ENCODE measurements at places on chromosomes 6 and 20. TPM values are rescaled to one million over a fixed set of nuclear protein-coding genes. Genes with fewer than 3 reads are reported as not detected.

DNA sequence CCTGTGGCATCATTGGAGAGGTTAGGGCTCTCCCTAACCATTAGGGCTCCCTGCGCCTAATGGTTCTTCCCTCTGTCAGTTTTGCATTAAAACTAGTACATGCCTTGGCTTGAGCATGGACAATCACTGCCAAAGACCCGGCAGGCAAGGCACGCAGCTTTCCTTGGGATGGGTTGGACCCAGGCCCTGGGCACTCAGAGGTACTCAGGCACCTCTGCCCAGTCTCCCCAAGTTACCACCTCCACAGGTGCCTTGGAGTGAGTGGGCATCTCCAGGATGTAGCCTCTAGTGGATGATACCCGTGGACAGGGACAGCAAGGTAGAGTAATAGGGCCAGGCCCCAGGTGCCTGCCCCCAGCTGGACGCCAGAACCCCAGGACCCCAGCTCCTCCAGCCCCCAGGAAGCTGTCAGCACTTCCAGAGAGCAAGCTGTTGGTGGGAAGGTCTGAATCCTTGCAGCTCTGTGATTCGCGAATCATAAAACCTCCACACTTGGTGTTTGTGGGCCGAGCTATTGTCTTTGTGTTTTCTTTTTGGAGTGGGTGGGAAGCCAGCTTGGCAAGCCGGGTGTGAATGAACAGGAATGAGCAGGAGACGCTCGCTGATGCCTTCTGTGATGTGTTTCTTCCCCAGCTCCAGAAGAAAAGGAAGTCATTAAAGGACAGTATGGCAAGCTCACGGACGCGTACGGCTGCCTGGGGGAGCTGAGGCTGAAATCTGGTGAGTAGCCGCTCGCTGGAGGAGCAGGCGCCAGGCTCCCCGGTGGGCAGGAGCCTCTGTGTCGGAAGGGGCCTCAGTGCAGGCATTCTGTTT, 35.1 kb downstream of the SYNJ2 start:
- DNase-seq, result no peak

GRCh38 chr6:169810066-169810989, 58.9 kb downstream of the ERMARD start:
- DNase-seq, result no peak

DNA sequence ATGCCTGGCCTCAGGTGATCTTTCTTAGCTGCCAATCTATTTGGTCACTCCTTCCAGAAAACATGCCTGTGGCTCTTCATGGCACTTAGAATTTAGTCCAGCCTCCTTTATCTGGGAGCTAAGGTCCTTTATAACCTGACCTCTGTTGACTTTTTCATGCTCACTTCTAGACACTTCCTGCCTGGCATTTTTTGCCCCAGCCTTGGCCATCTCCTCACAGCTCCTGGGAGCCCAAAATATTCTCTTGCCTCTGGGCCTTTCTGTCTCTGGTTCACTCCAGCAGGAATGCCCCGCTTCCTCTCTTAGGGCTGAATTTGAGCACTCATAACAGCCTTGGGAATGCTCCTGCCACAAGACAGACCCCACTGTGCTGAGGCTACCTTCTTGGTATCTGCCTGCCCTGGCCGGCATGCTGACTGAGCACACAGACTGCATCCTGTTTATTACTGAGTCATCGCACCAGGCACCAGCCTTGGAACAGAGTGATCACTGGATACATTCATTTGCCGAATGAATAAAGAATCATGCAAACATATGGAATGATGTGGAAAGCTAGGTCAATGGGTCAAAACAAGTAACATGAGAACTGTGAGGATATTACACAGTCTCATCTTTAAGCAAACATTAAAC, 5.8 kb upstream of the EEF1E1 start:
- DNase-seq, result no peak

- no peak for DNase-seq
These were observed 10.4 kb upstream of the NOL7 start for GRCh38 chr6:13604546-13605416.

GRCh38 chr20:38759106-38759505, 10.8 kb downstream of the ACTR5 start:
- DNase-seq, result no peak

GRCh38 chr6:3847521-3847920, 1.7 kb upstream of the FAM50B start:
- no peak for DNase-seq

DNA sequence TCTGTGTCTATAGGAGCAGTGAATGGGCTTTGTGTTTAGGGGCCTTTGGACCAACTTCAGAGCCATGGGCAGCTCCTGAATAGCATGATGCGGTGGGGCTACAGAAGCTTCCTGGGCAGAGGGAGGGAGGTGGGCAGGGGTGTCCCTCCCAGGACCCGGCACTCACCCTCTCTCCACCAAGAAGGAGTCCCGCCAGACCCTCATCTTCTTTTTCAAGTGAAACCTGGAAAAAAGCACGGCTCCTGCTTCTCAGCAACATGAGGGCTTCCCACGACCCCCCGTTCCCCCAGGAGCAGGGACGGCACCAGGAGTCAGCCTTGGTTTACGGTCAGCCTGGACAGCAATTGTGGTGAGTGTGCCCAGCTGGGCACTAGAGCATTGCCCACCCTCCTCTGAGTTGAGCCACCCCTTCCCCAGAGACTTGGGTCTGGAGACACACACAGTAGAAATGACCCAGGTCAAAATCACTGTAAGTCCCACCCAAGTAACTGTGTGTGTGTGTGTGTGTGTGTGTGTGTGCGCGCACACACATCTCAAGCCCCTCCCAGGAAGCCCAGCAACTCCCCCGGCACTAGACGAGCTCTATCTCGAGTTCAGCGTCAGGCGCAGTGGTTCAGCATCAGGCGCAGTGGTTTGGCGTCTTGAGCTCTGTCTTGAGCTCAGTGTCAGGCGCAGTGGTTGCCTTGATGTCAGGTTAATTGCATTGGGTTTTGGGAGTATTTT, 108.2 kb downstream of the SULF2 start:
- DNase-seq, result no peak

DNA sequence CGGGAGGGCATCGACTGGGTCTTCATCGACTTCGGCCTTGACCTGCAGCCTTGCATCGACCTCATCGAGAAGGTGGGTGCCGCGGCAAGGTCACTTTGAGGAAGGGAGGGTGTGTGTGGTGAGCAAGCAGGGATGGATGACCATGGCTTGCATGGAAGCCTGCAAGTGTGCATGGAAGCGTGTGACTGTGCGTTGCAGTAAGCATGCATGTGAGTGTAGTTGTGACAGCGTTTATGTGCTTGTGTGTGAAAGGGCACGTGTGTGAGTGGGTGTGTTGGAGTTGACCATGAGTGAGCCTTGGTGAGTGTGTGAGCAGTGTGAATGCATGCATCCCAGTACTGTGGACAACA, 32.5 kb downstream of the MYH7B start:
- no peak for DNase-seq

GRCh38 chr20:3739054-3739925, 6.8 kb downstream of the HSPA12B start:
- peak; percentile 62 for DNase-seq

DNA sequence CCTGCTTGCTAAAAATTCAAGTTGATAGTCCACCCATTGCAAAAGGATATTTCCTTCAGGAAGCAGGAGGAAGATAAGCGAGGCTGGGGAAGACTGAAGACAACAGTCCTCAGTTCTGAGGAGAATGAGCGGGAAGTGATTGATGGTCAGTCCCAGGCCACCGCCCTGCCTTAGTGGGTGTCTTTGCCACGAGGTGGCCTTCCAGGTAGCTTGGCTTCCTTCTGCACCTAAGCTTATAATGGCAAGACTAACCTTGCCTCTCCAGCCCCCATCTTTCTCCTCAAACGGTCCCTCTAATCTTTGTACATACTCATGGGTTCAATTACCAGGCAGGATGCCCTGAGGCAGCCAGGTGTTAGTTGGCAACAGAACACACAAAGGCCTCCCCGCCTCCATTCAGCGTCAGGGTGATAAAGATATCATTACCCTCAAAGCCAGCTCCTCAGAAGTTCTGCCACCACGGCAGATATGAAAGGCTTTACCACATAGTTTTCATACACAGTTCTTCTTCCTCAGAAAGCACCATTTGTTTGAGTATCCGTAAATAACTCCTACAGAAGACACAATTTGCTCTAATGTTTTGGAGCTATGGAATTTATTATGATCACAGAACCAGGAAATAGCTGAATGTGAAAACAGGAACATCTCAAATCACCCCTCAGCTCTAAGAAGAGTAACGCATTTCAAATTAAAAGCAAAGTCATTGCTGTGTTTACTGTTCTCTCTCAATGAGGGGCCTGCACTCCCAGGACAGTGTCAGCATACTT, 249.4 kb downstream of the ATXN1 start:
- no peak for DNase-seq

DNA sequence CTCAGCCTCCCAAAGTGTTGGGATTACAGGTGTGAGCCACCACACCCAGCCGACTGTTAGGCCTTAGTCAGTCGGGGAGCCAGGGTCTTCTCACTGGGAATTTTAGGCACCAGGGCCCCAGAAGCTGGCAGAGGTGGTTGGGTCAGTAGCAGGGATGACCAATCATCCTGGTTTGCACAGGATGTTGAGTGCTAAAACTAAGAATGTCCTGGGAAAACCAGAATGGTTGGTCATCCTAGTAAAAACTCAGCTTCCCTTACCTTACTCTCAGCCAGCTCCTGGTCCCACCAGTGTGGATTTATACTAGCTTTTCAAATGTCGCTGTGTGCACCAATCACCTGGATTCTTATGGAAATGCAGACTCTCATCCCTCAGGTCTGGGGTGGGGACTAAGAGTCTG, 31.8 kb downstream of the KCNG1 start:
- DNase-seq, result no peak

DNA sequence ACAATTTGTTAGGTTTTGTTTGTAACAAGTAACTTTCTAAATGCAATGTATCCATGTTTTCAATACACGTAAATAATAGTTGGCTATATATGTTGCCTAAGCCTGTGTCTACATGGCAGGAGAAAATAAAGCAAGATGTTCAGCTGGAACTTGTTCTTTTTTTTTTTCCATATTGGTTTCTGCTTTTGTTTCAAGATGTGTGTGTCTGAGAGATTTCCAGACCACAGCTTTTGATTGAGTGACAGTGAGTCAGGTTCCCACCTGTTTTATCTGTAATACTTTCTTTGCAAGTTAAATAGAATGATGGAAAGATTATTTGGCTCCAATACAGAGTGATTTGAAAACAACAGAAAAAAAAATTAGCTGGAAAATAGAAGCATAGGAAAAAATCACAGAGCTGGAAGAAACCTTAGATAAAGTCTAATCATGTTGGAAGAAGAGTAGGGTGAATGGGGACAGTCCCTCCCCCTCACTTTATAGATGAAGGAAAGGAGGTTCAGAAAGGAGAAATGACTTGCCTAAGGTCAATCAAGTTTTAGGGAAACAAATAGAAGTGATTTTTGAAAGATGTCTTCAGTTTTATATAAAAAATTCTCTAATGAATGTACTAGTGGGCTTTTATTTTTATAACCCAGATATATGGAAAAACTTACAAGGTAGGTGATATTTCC, 150.9 kb upstream of the STMND1 start:
- DNase-seq, result no peak

DNA sequence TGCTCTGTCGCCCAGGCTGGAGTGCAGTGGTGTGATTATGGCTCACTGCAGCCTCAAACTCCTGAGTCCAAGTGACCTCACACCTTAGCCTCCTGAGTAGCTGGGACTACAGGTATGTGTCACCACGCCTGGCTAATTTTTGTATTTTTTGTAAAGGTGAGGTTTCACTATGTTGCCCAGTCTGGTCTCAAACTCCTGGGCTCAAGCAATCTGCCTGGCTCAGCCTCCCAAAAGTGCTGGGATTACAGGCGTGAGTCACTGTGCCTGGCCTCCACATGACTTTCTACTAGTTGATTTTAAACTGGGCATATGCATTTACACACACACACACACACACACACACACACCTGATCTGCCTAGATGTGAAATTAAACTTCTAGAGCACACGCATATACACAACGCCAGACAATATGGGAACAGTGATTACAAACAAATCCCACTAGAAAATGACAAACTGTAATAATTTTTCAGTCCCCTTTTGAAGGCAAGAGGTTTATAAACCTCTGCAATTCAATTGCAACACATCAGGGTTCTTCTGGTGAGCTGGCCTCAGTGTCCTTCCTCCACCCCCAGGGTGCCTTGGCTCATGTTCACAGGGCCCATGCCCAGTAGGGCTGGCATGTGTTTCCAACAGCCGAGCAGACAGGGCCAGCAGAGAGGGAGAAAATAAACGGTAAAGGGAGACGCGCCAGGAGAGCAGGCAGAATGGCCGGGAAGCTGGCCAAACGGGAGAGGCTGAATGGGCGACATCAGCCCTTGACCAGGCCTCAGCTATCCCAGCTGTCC, 31.2 kb downstream of the PARD6B start:
- peak; percentile 82 for DNase-seq

DNA sequence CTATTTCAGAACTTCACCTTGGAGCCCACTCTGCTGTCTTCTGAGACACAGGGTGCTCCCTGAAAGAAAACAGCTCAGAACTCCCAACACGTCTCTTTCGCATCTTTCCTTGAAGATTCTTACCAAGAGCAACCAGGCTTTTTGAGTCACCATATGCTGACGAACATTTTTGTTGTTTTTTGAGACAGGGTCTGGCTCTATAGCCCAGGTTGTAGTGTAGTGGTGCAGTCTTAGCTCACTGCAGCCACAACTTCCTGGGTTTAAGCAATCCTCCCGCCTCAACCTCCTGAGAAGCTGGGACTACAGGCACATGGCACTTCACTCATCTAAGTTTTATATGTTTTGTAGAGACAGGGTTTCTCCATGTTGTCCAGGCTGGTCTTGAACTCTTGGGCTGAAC, 68.5 kb downstream of the TRMT11 start:
- no peak for DNase-seq

- no peak for DNase-seq
These were observed 46.4 kb upstream of the SLC35B3 start for GRCh38 chr6:8481727-8482126.

Gene ANGPT4
- not detected for total RNA-seq

Gene CD83
- 0.82 TPM for total RNA-seq

Gene NRN1
- 8.8 TPM for total RNA-seq

Gene SGK2
- 0.29 TPM for total RNA-seq

Gene SOX18
- 129 TPM for total RNA-seq

Gene BIRC7
- total RNA-seq, result 0.21 TPM

Gene SOBP
- 11.1 TPM for total RNA-seq
